ENCODE measurements at places on chromosomes 11 and 22.

DNA sequence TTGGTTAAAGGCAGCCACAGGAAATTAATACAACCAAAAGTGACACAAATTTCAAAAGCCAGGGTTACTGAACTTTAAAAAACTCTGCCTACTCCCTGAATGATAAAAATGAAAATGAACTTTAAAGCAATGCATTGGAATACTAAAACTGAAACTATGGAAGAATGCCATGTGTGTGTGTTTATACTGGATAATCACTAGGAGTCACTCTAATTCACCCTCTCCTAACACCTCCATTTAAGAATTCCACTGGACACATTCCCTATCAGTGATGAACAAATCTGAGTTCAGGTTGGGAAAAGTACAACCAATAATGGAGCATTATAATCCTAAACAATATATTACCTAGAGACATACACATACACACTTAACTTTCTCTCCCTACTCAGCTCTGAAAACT, 27.5 kb upstream of the PLAAT3 start:
- DNase-seq: no peak

GRCh38 chr11:19242179-19242932, 1.6 kb upstream of the E2F8 start:
- DNase-seq: no peak

DNA sequence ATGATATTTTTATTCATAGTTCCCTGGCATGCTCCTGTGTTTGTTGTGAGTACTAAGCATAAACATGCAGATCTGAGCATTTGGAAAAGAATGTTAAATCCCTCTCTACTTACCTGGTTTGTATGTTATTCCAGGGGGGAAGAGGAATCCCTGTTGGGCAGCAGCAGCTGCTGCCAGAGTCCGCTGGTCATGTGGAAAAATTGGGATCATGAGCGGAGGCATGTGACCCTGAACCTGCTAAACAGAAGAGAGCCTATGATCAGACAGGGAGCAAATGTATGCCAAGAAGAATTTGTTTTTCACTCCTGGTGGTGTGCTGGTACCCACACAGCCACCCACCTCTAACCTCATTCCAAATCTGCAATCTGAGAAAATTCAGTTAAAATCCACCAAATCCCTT, 244.7 kb downstream of the SOX6 start:
- DNase-seq: no peak

GRCh38 chr11:41405812-41406211, 53.6 kb downstream of the LRRC4C start:
- no peak for DNase-seq
